ENCODE measurements at places on chromosomes 5 and 9.

- DNase-seq, result no peak
These were observed 111.1 kb upstream of the CKMT2 start for GRCh38 chr5:81121836-81122630.

GRCh38 chr9:14186096-14186495 is 127.8 kb downstream of the NFIB start:
- DNase-seq, result no peak

DNA sequence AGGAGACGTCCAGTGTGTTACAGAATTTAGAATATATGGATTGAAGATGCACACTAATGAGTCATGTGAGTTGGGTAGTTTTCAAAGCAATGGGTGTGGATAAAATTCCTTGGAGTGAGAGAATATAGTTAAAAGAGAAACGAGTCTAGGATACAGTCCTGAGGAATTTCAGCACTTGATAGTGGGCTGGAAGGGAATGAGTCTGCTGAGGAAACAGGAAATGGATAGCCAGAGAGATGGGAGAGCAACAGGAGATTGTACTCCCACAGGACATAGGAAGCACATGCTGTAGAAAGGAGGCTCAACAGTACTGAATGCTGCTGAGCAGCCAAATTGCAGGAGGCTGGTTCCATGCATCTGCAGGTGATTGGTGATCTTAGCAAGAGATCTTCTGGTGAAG is 68.1 kb downstream of the FBN2 start:
- DNase-seq, result no peak

- DNase-seq, result no peak
These were observed 584.1 kb downstream of the CCDC171 start for GRCh38 chr9:16136961-16137360.

- no peak for DNase-seq
These were observed 628.4 kb upstream of the FAM174A start for GRCh38 chr5:99906776-99907175.

- DNase-seq, result no peak
These were observed 152.9 kb upstream of the PHYKPL start for GRCh38 chr5:178385496-178385890.

- DNase-seq, result no peak
These were observed 26.9 kb upstream of the PLIN2 start for GRCh38 chr9:19154135-19154612.

GRCh38 chr9:78278177-78278777 is 18.6 kb upstream of the PSAT1 start:
- DNase-seq, result no peak

DNA sequence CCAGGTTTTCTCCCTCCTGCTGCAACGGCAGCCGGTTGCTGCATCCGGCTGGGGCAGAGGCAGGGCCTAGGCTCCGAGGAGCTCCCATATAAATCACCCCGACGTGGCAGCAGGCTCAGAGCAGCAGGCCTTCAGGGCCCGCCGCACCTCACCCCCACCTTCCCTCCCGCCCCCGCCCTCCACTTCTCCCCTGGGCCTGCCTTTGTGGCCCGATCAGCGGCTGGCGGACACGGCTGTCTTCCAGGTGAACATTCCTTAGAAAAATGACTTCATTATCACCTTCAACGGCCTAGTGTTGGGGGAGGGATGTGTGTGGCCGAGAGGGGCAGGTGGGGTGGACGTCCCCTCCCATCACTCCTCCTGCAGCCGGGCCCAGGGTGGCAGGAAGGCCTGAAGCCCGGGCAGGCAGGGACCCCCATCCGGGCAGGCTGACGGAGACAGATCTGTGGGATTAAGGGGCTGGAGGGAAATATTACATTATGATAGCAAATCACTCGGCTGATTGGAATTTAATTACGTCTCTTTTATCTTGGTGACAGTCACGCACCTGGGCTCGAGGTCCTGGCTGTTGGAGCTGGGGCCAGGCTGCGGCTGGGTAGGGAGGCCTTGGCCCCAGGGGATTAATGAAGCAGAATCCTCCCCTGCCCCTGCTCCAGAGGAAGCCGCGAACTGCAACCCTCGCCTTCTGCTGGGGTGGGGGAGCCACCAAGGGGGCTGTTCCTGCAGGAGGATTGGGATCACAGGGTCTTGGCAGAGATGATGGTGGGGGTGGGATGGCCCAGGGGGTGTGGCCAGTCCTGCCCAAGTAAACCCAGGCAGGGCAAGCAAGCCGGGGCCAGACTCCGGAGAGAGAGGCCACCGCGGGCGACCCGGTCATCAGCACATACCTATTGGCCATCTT is 38.4 kb upstream of the RXRA start:
- no peak for DNase-seq

DNA sequence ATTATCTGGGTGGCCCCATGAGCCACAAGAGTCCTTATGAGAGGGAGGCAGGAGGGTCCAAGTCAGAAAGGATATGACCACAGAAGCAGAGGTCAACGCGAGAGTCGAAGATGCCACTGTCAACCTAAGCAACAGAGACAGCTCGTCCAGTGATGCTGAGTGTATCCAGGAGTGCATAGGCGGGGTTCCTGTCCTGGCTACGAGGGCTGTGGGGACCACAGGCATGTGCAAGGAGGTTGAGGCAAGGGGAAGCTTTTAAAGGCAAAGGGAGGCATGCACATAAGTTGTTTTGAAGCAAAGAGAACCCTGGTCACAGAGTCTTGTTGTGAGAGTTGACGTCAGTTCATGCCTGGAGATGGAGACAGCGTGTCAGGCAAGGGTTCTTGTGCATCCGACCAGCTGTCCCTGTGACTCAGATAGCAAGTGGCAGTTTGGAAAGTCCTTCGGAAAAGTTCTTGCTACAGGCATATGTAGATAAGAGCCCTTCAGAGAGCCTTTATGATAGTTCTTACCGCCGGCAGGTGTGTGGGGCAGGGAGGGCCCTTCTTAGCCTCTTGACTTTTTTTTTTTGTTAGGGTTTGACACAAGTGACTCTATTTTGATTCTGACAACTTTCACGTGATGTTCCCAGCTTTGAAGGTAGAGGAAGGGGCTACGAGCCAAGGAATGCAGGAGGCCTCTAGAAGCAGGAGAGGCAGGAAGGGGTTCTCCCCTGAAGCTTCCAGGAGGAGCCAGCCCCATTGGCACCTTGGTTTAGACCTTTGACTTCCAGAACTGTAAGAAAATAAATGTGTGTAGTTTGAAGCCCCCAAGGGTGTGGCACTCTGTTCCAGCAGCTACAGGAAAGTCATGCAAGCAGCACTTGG is 66.0 kb upstream of the FCN1 start:
- no peak for DNase-seq

DNA sequence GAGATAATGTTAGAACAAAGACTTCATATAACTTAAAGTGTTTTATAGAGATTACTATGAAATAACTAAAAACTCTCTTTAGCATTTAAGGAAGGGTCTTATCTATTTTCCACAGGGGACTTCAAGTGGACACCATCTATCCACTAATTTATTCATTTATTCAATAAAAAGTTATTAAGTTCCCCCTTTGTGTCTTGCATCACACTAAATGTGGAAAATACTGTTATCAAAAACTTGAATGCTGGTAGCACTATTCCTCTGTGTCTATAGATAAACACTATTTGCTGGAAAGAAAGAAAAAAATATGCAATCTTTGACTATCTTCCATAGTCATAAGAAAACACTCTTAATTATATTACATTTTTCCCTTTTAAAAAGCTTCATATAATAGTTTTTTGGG is 20.1 kb upstream of the ZNF622 start:
- no peak for DNase-seq
